ENCODE measurements at places on chromosomes 12 and 14.

GRCh38 chr12:49923035-49923644 is 19.4 kb upstream of the FAIM2 start:
- DNase-seq: no peak

DNA sequence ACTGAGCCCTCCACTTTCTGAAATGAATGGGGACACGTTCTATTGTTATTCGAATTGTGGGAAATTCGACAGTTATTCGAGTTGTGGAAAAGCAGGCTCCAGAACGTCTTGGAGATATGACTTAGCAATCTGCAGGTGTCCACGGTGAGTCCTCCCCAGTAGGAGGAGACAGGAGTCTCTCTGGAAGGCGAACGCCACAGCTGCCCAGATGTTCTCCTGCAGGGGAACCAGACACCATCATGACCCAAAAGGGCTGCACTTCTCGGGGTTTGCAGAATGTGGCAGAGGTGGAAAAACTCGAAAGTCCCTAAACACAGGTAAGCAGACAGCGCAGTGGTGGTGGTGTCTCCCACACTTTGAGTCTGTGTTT is 363.6 kb upstream of the SFSWAP start:
- no peak for DNase-seq

DNA sequence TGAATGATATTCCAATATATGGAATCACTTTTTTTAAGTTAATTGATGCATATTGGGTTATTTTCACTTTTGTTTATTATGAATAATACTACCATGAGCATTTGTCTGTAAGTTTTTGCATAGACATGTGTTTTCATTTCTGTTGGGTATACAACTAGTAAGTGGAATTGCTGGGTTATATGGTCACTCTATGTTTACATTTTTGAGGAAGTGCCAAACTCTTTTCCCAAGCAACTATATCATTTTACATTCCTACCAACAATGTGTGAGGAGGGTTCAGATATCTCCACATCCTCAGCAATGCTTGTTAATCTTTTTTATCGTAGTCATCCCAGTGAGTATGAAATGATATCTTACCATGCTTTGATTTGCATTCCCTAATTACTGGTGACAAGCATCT is 64.0 kb downstream of the MON2 start:
- DNase-seq: peak; percentile 86

DNA sequence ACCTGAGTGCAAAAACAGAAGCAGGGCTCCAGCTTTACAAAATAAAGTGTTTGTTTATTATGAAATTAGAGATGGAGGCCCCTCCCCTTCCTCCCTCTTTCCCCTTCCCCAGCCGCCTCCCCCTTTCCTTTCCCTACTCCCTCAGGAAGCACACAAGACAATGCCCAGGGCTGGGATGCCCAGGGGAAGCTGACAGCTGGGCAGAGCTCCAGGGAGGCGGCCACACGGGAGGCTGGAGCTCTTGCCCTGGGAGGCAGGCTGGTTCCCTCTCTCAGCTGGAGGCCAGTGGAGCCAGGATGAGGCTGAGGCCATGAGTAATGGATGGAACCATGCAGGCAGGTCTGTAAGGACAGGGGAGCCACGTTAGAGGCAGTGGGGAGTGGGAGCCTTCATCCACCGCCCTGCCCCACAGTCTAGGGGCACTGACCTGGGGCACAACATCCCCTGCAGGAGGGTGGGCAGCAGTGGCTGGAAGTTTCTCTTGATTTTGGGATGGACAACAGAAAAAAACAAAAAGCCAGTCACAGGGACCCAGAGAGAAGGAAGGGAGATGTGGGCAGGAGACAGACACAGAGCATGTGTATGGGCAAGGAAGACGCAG is 5.1 kb downstream of the PSMB11 start:
- no peak for DNase-seq

DNA sequence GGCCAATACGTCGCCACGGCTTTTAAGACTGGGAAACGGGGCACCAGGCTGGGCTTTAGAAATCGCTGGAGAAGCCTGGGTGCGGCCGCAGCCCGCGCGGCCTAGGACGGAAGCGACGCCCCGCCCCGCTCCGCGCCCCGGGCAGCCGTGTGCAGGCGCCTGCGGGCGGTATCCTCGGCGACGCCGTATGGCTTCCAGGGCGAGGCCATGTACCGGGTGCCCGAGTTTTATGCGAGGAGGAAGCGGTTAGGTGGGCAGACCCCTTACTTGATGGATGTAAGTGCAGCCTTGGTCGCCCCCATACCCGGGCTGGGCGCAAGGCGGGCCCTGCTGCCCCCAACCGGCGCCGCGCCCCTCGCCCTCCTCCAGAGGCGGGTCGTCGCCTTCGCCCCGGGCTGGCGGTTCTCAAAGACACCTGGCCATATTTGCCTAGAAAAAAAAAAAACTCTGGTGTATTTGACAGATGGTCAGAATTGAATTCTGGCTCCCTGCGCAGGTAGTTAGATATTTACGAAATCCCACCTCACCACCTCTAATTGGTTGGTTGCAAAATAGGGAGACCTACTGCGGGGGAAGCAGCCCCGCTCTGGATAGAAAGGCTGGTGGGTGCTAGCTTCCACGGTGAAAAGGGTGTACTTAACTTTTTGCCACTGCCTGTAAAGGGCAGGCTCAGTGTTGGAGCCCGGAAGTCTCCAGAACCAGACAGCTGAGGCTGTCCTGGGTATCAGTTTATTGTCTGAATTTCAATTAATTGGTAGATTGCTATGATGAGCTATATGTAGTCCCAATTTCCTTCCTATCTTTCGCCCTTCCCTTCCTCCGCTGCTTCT is at the start of gene PPP1R36:
TSS of gene PPP1R36 (plus strand) at position 171 of the 830 bp plus-strand sequence. CDS start at position 208, 37 bp downstream.
- peak; percentile 49 for DNase-seq

DNA sequence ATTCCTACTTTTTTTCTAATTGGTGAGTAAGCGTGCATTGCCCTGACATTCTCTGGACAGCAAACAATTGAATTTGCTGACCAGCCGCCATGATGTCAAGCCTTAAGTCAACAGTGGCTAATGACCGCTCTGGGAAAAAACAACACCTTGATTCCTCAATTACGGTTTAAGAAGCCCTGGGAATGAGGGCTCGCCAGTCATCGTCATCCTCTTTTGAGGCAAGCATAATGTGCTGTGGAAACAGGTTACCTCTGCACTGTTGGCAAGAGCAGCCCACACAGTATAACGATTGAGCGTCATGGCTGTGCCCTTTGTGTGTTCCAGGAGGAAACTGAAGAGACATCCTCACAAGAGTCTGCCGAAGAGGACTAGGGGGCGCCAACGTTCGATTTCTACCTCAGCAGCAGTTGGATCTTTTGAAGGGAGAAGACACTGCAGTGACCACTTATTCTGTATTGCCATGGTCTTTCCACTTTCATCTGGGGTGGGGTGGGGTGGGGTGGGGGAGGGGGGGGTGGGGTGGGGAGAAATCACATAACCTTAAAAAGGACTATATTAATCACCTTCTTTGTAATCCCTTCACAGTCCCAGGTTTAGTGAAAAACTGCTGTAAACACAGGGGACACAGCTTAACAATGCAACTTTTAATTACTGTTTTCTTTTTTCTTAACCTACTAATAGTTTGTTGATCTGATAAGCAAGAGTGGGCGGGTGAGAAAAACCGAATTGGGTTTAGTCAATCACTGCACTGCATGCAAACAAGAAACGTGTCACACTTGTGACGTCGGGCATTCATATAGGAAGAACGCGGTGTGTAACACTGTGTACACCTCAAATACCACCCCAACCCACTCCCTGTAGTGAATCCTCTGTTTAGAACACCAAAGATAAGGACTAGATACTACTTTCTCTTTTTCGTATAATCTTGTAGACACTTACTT is 138.9 kb downstream of the HMGA2 start:
- no peak for DNase-seq

DNA sequence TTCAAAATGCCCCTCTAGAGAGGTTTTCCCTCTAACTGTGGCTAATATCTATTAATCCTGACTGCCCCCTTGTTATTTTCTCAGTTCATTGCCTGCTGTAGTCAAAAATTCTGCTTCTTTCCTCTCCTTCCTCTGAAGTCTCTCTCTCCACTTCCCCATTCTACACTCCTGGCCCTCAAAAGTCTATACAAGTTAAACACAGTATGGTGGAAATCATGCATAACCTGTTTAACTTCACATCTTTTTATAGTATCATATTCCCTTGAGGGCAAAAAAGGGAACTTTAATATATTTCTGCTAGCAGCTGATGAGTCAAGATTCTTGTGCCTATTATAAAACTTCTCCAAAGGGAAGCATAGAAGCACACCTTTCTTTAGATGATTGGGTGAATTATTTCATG is 16.7 kb downstream of the GRIP1 start:
- DNase-seq: no peak

DNA sequence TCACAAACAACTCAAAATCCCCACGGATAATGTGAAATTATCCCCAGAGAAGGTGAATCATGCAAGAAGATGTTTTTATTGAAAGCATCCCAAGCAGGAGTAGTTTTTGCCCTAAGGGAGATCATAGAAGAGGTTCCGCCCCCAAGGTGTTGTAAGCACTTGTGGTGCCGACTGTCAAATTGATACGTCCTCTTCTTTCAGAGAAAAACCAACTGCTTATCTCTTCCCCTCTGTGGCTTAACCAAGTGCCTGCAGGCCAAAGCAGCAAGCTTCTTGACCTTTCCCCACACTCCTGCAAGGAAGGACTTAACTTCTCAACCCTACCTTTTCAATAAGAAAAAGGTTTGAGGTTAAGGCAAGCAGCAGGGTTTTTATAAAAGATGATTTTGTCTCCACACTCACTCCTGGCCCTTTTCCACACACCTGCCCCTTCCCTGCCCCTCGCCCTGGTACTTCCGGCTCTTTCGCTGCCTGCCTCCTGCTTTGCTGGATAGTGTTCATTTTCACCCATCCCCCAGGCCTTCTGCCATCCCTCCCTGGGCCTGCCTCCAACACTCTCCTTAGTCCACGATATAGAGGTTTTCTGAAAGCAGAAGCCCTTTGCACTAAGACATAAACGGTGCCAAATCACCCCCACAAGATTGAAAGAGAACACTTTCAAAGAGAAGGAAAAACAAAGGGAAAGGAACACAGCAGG is 114.5 kb downstream of the EGLN3 start:
- no peak for DNase-seq
